ENCODE measurements at places on chromosomes 3 and 15.

DNA sequence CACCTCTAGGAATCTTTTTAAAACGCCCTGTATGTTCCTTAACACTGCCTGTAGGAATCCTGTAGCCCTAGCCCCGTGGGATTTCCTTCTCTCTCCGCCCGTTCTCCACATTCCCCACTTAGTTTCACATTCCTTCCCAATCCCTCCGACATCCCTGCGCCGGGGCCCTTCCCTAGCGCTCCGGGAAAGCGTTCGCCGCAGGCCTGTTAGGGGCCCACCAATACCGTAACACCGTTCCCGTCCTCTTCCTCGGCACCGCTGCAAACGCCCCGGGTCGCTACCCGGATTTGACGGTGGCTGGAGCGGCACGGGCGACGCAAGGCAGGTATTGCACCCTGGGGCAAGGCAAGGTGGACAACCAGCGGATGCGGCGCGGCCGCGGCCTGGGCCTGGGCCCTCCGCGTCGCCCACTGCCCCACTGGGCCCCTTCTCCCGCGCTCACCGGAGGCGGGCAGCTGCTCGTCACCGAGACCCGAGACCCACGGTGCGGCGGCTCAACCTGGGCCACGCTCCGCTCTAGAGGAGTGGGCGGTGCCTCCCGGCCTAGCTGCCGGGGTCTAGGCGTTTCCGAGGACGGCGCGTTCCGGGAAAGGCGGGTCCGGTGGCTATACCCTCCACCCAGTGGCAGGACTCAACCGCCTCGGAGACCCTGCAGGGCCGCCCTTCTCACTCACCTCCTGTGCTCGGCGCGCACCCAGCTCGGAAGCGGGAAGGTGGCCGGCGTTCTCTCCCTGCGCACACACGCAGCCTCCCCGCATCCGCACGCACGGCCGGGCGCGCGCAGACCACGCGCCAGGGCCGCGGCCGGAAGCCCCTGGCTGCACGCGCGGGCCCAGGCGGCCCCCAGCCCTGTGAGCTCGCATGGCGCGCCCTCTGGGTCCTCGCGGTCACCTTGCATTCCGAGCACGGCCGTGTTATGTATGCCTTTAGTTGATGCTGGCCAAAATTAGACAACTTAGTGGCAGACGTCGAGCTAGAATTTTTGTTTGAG, at the start of gene B3GALNT1:
Gene B3GALNT1 (minus strand): TSS at position 789 of the 991 bp plus-strand sequence. CDS start 18,595 bp downstream, outside the sequence.
- DNase-seq, result peak; percentile 72

DNA sequence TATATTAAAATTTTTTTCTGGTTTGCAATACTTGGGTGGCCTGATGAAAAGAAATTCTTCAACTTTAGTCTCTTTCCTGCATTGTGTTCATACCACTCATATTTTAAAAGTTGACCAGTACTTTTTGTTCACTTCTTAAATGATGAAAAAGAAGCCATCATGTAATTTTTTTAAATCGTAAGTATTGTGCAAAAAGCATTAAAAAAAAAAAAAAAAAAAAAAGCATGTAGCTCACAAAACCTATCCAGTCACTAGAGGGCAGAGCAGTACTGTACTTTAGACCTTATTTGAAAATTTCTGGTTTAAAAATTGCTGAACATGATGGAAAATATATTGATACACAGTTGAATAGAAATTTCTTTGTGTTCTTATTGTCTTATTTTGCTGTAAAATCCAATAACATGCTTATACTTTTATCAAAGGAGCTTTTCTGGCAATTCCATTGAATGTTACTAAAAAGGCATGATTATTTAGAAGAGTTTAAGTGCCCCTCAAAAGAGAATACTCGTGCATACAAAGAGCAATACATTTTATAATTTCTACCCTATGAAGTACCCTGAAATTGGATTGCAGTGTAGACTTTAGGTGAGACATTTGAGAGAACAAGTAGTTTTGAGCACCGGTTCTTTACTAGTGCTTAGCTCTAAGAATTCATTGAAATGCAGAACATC, 137.7 kb downstream of the BBX start:
- DNase-seq, result peak; percentile 20

DNA sequence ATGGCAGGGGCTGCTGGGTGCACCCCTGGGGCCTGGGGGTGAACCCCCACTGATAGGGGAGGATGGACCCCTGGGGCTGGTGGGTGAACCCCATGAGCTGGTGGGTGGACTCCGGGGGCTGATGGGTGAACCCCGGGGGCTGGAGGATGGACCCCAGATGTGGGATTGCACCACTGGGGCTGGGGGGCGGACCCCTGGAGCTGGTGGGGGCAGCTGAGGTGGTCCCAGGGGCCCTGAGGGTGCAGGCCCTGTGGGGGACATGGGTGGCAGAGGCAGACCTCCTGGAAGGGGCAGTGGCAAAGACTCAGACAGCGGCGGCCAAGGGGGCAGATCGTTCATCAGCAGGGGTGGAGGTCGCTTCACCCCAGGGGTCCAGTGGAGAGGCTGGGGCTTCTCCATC, 17.4 kb upstream of the TXNRD3 start:
- DNase-seq, result no peak

- no peak for DNase-seq
Observed at GRCh38 chr3:52786330-52787215, 8.0 kb upstream of the ITIH3 start.

DNA sequence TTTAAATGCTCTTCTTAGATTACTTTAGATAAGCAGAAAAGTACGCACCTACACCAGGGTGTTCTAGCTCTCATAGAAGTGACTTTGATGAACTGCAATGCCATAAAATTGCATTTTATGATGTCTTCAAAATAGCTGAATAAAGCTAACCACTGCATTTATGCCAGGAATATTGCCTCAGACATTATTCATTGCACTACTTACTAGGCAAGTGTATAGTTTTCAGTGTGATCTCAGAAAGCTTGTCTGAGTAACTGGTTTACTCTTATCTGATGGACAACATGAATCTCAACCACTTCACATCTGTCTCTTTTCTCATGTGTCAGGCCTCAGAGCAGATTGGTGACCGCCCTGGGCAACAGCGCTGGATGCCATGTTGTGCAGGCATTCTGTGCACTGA, 119.3 kb upstream of the SLC2A2 start:
- DNase-seq, result no peak

- no peak for DNase-seq
Observed at GRCh38 chr15:25439369-25439836, 579 bp upstream of the UBE3A start.

GRCh38 chr15:86018679-86019078, 61.0 kb upstream of the AGBL1 start:
- DNase-seq, result no peak

DNA sequence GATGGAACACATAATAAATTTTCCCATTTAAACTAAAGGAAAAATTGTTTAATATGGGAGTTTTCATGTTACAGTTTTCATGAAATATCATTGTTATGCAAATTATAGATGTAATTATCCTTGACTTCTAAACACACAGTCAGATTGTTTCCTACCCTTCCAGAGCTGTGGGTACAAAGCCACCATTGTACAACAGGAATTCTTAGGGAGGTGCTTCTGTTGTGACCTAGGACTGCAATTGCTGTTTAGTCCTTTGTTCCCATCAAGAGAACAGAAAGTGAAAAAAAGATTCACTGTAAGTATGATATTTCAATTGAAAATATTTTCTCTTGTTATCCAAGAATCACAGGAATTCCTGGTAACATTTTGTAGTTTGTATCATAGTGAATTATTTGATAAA, 455.3 kb upstream of the NAALADL2 start:
- no peak for DNase-seq

Data from BE2C (cell line).